ENCODE measurements at places on chromosomes 16 and 17.

DNA sequence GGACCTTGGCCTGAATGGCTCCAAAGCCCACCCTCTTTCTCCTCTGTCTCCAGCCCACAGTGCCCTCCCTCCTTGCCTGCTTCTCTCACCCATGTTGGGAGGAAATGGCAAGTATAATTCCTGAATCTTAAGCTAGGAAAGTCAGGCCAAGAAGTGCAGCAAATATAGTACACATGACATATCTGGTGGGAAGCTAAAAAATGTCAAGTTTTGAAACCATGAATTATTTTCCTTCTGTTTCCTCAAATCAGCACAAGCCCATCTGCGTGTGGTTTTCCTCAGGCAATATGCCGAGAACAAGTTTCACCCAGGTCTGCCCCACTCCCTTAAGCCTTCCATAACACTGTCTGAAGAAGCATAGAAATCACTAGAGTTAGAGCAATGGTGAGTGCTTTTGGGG lies 502.8 kb upstream of the CDH11 start:
- DNase-seq: no peak

GRCh38 chr16:4205971-4206370 lies 35.9 kb downstream of the SRL start:
- no peak for DNase-seq

GRCh38 chr16:83808573-83809014 lies 816 bp downstream of the HSBP1 start:
- no peak for DNase-seq

- no peak for DNase-seq
Observed at GRCh38 chr16:87762071-87762571, 3.7 kb downstream of the KLHDC4 start.

DNA sequence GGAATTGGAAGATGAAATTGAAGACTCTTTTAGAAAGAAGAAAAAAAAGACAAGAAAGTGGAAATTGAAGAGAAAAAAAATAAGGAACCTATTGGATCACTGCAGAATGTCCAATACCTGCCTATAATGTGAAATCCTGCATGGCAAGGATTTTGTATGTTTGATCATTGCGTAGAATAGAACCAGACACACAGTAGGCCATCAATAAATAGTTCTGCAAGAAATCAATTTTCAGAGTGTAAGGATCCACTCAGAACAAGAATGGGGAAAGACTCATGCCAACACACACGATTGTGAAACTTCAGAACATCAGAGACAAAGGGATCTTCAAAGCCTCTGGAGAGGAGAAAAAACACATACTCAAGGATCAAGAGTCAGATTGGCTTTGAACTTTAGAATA lies 39.7 kb upstream of the DHX40 start:
- DNase-seq: no peak

DNA sequence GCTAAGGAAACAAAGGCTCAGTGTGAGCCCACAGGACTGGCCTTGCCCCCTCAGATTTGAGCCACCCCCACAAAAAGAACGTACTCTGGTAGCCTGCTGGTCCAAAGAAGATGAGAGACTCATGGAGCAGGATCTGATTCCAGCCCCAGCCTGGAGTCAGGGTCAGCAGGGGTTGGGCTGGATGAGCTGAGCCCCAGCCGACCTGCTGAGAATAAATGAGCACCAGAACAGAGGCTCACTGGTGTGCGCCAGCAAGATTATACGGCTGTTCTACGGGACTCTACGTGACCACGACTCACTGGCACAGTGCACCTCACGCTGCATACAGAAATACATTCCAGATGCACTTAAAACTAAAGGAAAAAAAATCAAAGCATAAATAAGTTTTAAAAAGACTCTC lies 186.0 kb upstream of the RPL38 start:
- DNase-seq: no peak

DNA sequence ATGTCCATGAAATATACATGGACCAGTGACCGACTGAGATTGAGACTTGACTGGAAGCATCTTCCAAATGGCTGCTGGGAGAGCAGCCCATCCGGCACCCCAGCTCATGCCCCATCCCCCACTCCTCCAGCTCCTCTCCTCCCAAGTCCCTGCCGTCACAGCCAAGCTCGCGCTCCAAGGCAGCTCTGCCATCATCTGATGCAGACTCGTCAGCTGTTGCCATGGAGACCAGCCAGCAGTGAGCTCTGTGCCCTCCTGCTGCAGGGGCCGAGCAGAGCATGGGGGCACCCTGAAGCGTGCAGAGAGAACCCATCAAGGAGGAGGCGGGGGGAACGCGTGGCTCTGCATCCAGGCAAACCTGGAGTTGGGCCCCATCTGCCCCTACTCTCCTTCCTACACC lies 74.5 kb upstream of the TNRC6C start:
- DNase-seq: no peak

GRCh38 chr16:19939553-19939952 lies 54.9 kb upstream of the GPRC5B start:
- DNase-seq: no peak

- DNase-seq: no peak
Observed at GRCh38 chr17:64984851-64985521, 65.7 kb upstream of the LRRC37A3 start.

- no peak for DNase-seq
Observed at GRCh38 chr17:71163121-71163812, 957.6 kb upstream of the SOX9 start.

DNA sequence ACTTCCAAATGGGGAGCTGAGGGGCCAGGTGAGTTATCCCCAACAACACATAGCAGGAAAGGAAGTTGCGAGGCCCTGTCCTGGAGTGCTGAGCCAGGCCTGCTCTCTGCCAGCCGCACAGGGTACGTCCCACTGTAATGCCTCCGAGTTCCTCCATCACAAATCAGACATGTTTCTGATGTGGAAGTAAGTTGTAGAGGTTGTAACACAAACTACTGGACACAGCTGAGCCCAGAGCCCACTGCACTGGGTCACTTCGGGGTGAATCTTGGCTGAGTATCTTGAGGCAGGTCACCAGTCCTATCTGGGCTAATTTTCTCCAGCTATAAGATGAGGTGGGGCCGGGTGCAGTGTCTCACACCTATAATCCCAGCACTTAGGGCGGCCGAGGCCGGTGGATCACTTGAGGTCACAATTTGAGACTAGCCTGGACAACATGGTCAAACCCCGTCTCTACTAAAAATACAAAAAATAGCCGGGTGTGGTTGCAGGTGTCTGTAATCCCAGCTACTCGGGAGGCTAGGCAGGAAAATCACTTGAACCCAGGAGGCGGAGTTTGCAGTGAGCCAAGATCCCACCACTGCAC lies 100.8 kb upstream of the CDH5 start:
- no peak for DNase-seq

DNA sequence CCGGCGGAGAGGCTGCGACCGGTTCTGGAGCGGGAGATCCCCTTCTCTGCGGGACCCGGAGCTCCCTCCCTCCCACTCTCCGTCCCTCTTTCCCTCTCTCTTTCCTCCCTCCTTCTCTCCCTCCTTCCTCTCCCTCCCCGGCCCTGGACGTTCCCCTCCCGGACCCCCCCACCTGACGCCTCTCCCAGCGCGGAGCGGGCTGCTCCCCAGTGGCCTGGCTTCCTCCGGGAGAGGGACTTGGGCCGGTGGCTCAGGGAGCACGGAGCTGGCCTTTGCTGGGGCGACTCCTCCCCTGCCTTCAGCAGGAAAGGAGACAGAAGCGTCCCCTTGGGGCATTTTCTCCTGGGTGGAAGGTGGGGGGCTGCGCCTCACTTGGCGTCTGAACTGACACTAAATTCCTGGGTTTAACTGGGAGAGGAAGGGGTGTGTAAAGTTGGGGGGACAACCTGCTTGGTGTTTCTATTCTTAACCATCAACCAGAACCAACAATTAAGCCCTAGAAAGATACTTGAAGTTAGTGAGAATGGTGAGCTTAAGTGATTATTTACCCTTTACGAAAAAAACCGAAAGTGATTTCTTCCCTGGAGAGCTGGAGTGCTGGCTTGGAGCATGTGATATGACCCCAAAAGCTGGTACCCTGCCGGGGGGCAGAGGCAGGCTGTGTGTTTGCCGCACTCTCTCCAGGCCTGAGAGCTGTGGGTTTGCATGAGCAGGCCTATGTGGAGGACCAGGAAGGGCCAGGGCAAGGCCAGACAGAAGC lies 775 bp downstream of the SPIRE2 start:
- DNase-seq: no peak
